ENCODE measurements at places on chromosomes 13 and 19.
A peak's percentile ranks its signal among the peaks of the same experiment; 100 is the strongest.

DNA sequence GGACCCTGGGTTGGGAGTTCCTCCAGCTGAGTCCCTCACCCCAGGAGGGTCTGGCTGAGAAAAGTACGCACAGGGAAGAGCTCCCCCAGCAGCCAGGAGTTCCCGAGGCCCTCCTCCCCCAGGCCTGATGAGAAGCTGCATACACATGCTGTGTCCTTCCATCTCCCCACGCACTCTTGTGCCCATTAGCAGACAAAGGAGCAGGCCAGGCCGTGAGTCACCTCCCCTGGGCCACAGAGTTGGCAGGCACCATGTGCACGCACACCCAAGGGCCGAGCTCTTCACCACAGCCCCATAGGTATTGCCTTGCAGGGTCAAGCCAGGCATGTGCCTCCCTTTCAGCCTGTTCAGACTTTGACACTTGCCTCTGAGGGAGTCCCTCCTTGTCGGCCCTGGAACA lies 17.5 kb downstream of the MAU2 start:
- DNase-seq = no peak

GRCh38 chr13:66506979-66507378 lies 723.2 kb downstream of the PCDH9 start:
- no peak for DNase-seq

- no peak for DNase-seq
Measured at GRCh38 chr13:111230385-111230930, 90.0 kb upstream of the TEX29 start.

GRCh38 chr13:27182844-27183497 lies 11.4 kb upstream of the USP12 start:
- DNase-seq = no peak

DNA sequence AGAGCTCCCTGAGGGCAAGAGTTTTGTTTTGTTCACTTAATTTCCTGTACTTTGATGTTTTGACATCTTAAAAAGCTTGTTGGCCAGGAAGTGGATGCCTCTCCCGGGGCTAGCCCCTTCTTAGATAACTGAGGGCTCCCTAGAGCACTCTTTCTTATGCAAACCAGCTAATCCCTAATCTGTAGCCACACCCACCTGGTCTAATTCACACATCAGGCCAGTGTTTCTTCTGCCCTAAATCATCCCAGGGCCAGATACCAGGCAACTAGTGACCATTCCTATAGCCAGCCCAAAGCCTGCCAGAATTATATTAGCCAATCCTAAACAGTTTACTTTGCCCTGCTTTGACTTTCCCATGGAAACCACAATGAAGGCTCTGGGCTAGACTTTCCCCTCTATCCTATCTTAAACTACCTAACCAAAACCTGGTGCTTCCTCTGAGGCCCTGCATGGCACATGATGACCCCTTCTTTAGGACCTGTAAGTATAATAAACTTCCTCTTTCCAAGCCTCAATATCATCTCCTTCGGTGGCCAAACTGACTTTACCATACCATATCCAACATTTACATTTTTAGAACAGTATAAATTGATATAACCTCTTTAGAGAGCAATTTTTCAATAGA lies 24.8 kb downstream of the WBP4 start:
- DNase-seq = no peak

DNA sequence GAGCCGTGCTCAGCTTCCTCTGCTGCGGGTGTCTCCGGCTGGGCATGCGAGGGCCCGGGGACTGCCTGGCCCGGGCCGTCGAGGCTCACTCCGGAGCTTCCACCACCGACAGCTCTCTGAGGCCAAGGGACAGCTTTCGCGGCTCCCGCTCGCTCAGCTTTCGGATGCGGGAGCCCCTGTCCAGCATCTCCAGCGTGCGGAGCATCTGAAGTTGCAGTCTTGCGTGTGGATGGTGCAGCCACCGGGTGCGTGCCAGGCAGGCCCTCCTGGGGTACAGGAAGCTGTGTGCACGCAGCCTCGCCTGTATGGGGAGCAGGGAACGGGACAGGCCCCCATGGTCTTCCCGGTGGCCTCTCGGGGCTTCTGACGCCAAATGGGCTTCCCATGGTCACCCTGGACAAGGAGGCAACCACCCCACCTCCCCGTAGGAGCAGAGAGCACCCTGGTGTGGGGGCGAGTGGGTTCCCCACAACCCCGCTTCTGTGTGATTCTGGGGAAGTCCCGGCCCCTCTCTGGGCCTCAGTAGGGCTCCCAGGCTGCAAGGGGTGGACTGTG lies 1.2 kb downstream of the S1PR4 start:
- DNase-seq = no peak

DNA sequence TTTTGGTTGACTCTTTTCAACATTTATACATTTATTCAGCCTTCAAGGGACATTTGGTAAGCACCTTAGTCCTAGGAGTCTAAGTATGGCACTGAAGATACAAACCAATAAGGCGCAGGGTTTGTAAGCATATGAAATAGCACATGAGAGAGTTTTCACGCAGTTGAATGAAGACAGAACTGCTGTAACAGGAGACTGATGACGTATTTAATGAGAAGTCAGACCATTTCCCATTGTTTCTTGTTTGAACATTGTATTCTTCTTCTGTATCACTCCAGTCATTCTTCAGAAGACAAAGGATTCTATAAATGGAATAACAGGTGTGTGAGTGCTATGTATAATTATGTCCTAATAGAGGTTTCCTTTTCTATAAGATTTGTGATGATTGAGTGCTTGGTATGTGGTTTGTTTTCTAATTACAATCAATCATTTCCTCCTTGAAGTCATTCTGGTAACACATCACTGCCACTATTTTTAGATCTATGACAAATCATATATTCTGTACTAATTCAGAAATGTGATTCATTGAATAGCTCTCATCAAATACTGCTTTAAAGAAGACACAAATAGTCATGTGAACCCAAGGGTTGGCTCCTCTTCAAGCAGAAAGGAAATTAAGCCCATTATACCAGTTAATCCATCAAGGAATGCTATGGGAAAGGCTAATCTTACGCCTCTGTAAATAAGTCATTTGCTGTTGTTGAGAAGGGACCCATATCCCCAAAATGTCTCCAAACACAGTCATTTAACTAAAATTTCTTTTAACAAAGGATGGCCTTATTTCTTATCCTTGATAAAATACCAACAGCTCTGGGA lies 222.8 kb upstream of the NBEA start:
- DNase-seq = no peak

DNA sequence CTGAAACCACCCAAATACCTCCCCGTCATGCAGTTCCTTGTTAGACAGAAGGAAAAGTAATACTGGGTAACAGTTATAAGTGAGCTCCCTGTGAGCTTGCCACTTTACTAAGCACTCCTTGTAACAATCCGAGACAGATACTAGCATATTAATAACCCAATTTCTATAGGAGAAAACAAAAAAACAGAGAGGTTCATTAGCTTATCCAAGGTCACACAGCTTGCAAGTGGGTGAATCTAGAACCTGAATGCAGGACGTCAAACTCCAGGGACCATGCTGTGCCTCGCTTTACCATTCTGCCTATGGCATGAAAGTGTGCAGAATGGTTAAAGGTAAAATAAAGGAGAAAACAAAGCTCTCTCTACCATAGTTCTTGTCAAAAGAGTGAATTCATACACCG lies 15.4 kb downstream of the SIGLEC5 start:
- DNase-seq = no peak

DNA sequence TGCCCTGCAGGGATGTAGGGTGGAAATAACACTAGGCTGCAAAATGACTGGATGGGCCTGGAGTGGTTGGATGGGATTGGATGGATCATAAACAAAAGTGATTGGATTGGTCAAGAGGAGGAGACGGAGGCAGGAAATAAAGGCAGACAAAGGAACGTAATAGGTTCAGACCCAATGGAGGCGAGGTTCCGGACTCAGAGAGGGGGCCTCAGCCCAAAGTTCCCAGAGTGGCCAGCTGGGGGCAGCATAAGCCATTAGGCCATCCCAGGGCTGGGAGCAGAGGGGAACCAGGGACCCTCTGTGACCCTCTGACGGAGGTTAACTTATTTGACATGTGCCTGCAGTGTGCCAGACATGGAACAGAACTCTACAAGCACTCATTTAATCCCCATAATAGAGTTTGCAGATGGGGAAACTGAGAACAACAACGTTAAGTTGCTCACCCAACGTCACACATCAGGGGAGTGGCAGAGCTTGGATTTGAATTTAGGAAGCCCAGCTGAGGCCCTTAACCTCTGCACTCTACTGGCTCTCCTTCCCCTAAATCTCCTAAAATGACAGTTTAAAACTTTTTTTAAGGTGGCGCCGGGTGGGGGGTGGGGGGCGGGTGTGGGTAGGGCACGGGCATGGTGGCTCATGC lies 15.3 kb upstream of the MAP1S start:
- DNase-seq = no peak

DNA sequence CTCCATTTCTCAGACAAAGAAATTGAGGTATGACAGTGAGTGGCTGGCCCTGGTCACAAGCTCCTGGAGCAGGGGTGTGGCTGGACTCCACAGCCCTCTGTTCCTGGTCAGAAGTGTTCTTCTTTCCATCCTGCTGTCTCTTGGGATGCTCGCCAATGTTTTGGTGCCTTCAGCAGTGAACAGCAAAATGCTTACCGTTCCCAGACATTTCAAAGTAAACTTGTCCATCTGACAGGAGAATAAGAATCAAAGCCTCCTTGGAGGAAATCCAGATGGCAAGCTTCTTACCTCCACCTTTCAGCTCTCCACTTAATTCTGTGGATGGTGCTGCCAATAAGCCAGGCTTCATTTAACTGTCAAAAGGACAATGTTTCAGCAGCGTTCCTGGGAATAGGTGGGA lies 954.1 kb downstream of the UQCRFS1 start:
- no peak for DNase-seq

- no peak for DNase-seq
Measured at GRCh38 chr13:22061806-22062391, 391.0 kb downstream of the FGF9 start.

GRCh38 chr19:522726-523125 lies 8.8 kb upstream of the CDC34 start:
- no peak for DNase-seq

GRCh38 chr19:35958660-35959039 lies 22.5 kb downstream of the LRFN3 start:
- DNase-seq = no peak

DNA sequence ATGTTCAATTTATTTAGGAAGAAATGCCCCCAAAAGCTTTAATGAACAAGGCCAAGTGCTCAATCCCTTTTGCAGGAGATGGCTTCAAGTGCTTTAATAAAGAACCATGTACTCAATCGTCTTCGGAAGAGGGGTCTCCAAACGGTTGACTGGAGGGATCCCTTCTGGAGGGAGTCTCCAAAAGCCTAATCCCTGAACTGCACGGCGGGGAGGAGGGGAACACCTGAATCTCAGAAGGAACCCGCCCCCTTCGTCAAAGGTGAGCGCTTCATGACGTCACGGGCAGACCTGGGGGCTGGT lies 505 bp downstream of the PAF1 start:
- no peak for DNase-seq

DNA sequence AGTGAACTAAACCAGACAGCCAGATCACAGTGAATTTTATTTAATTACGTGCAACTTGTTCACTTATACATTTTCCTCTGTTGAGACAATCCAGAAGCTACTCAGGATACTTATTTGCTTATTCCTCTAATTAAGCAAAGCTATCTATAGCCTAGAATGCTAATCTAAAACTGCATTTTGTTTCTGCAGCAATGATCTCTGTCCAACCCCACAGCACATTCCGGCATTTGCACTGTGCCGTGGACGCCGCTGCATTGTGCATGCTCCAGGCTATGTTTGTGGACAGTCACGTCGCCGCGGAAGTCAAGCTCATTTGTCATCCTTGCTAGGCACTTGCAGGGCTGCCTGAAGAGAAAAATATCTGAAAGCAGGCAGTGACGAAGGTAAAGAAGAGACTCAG lies 406.9 kb downstream of the RFC3 start:
- DNase-seq = no peak

DNA sequence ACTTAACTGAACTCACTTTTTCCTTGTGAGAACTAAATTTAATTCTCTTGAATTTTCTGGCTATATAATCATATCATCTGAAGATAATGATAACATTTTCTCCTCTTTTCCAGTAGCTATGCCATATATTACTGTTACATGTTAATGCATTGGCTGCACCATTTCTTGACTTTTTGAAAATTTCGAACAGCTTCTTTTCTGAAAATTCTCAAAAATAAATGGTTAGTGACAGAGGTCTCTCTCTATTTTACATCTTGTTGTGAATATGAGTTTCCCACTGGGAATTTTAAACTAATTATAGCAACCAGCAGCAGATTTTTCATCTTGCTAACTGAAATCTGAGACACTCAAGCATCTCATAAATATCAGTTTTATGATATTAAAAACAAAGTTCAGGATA lies 30.6 kb downstream of the MBNL2 start:
- DNase-seq = no peak

DNA sequence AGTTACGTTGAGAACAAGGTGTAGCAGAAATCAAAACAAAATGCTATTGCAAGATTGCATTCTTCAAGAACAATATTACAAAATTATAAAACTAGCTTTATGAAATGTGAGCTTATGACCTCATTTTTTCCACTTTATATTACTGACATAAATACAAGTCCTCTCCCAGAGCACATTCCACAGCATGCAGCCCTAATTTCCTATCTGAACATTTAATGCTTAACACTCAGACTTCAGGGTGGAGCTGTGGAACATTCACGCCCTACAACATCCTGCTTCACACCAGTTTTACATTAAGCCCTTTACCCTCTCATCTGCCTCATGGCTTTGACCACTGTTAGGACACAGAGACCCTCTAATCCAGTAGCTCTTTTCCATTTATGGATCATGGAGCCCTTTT lies 65.5 kb downstream of the EPSTI1 start:
- no peak for DNase-seq

DNA sequence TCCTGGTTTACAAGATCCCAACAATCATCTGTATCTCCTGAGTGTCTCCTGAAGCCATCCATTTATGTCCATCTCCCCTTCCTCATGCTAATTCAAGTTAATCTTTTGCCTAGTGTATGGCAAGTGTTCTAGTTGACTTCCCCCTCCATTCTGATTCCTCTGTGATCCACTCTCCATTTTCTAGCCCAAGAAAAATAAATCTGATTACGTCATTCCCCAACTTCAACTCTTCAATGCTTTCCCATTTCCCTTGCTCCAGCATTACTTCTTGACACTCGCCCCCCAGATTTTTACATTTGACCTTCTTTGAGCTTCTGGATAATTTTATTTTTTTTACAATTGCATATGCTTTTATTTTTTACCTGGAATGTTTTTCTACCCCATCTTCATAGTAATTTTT lies 640.8 kb downstream of the TBC1D4 start:
- DNase-seq = no peak

GRCh38 chr19:12611361-12611699 lies 610 bp downstream of the ZNF791 start:
- peak; percentile 41 for DNase-seq

DNA sequence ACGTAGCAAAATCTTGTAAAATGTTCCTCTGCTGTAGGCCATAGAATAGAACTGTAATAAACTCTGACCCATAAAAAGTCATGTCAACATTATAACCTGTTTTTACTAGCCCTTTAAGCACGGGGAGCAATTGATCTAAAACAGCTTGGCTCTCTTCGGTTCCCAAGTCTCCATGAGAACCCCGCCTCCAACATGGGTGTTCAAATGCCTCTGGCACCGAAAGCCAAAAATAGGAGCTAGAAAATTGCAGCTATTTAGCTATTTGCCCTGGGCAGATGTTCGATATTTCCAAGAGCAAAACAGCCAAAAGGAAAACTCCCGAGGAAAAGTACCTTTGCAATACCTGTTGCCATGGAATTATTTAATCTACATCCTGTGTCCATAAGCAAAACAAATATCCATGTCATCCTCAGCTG lies 563.1 kb downstream of the EFNB2 start:
- DNase-seq = no peak

GRCh38 chr19:51586103-51586728 lies 15.1 kb downstream of the ZNF175 start:
- no peak for DNase-seq

- DNase-seq = no peak
Measured at GRCh38 chr19:50721441-50722137, 1.6 kb upstream of the CLEC11A start.
